T-helper 22 cell (primary cell): ENCODE measurements at places on chromosomes 5 and 9.

DNA sequence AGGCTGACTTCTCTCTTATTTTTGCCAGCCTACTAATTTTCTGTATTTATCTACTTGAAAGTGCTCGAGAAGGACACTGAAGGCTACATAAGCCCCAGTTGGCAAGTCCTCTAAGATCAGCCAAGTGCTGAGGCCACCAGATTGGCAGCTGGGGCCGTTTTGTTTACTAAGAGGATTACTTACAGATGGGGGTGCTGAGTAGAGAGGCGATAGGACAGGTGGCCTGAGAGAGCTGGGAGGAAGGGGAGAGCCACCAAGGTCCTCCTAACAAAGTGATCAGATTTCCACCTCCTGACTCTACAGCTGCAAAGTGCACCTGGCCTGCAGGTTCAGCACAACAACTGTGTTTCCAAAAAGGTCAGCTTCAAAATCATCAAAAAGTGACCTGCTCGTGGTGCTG lies 32.9 kb downstream of the FRMD3 start:
- DNase-seq, result no peak

DNA sequence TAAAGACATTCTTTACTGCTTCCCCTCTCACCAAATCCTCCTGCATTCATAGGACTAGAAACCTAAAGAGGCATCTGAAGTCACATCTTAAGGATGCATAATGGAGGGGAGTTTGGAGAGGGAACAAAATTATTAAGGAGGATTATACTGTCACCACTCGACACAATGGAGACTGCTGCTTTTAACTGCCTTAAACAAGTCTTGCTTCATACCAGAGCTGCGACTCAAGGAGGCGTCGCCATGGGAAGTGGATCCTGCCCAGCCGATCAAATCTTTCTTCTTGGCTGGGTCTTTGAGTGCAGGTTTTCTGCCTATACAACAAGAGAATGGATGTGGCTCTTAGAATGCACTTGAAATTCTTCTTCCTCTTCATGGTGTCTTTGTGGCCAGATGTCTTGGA lies 66.7 kb upstream of the FOXE1 start:
- DNase-seq, result no peak

DNA sequence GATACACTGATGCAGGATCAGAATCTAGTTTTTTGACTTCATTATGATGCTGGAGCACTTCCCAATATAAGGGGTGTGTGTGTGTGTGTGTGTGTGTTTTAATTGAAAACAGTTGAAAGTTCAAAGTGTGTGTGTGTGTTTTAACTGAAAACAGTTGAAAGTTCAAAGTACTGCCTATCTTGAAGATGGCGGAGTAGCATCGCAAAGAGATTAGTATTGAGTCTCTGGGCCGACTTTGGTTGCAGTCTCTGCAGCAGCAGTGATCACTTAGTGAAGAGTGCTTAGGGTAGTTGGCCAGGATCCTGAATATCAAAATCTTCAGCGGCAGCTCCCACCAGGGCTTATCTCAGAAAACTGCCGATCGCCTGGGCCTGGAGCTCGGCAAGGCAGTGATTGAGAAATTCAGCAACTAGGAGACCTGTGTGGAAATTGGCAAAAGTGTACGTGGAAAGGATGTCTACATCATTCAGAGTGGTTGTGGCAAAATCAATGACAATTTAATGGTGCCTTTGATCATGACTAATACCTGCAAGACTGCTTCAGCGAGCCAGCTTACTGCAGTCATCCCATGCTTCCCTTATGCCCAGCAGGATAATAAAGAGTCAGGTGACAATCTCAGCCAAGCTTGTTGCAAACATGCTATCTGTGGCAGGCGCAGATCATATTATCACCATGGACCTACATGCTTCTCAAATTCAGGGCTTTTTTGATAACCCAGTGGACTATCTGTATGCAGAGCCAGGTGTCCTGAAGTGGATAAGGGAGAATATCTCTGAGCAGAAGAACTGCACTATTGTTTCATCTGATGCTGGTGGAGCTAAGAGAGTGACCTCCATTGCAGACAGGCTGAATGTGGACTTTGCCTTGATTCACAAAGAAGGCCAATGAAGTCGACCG lies 7.3 kb upstream of the SCAI start:
- DNase-seq, result no peak

DNA sequence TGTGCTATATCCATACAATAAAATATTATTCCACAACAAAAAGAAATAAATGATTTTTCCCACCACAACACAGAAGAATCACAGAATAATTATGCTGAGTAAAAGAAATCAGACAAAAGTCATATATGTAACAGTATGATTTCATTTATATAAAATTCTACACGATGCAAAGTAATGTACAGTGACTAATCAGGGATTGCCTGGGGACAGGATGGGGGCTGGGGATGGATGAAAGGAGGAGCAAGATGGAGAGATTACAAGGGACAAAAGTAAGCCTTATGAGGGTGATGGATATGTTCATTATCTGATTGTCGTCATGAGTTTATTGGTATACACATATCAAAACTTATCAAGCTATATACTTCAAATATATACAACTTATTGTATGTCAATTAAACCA lies 154.0 kb downstream of the FBN2 start:
- DNase-seq, result no peak

DNA sequence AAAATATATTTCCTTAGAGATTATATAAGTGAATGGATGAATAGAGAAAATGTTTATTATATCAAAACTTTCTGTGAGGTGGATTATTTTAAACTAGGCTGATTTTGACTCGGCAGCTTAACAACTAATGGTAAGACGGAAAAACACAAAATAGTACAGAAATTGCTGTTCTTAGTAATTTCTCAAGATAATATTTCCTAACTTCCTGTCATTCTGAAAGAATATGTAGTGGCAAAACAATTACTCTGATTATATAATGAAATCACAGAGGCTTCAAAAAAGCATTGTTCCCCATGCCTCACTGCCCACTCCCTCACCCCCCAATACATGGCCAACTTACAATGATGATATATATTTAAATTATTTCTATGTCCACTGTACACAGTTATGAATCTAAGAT lies 85.4 kb downstream of the YTHDC2 start:
- DNase-seq, result no peak

- DNase-seq, result no peak
Measured at GRCh38 chr9:137070906-137071275, 534 bp upstream of the SAPCD2 start.

DNA sequence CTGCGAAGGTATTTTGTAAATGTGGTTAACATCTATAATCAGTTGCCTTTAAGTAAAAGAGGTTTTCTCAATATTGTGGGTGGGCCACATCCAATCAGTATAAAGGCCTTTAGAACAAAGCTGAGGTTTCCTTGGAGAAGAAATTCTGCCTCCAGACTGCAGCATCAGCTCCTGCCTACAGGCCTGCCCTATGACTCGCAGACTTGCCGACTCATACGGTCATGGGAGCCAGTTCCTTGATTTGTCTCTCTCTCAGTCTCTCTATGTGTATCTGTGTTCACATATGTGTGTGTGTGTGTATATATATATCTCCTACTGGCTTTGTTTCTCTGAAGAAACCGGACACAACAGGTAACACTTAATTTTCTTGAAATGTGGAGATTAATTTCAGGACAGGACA lies 45.3 kb downstream of the SLC36A1 start:
- DNase-seq, result no peak

- no peak for DNase-seq
Measured at GRCh38 chr5:68049053-68049713, 166.4 kb upstream of the PIK3R1 start.

- no peak for DNase-seq
Measured at GRCh38 chr5:168607946-168608345, 28.8 kb upstream of the PANK3 start.

- DNase-seq, result no peak
Measured at GRCh38 chr9:69044240-69045219, 9.0 kb downstream of the FXN start.

- no peak for DNase-seq
Measured at GRCh38 chr5:102819634-102820033, 64.5 kb downstream of the PAM start.

GRCh38 chr9:106312906-106313305 lies 550.1 kb upstream of the ZNF462 start:
- no peak for DNase-seq

DNA sequence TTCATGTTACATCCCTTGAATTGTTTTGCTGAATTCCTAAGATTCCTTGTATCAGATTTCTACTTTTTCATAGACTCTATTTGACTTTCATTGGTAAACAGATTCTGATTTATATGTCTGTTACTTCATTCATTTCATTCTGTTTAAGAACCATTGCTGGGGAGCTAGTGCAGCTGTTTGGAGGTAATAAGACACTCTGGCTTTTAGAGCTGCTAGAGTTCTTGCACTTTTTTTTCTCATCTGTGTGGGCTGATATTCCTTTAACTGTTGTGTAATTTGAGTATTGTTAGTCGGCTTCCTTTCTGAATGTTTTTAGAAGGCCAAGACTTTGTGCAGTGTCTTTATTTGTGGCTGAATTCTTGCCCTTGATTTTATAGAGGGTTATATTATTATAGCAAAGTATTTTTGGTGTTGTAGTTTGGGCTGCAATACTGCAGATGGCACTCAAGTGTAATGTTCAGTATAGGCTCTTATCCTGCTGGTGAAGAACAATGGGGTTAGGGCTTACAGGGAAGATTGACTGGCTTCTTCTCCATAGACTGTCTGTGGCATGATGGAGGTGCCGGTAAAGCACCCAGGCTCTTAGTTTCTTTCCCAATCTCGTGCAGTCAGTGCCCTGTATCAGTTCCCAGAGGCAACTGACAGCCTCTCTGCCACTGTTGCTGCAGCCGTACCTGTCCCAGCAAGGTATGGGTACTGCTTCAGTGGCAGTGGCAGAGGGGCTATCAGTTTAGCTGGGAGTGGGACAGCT lies 162.2 kb downstream of the OXCT1 start:
- DNase-seq, result no peak
